ENCODE measurements at places on chromosomes 5 and 9.

DNA sequence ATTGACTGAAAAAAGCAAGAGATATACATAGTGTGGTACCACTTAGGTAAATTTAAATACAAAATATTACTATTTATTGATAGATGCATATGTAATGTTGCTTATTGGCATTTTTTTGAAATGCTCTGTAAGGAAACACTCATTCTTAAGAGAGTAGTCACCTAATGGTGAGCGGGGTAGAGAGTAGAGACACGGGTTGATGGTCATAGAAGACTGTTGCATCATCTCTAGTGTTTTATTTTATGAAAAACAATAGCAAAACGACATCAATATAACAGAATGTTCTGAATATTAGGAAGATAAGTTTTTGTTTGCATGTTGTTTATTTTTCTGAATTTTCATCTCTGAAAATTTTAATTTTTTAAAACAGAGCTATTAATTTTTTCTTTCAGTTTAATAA is 4.0 kb downstream of the SRP19 start:
- no peak for DNase-seq

DNA sequence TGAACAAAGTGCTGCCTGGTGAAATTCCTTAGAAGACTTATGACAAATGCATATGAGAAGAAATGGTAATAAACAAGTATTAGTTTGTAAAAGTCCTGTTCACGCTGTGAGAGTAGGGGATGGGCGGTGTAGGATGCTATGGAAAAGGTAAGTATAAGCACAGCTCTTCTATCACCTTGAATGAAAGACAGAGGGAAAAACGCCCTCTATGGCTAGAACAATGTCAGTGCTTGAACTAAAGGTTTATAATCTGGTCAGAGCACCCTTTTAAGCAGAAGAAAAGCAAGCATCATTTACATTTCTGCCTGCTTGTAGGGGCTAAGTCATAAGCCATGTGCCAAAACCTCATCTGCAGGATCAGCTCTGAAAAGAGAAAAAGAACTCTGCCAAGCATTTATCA is 115.2 kb downstream of the LHFPL2 start:
- peak; percentile 67 for DNase-seq

- DNase-seq = no peak
These were observed 26.2 kb upstream of the MLANA start for GRCh38 chr9:5864446-5864845.

DNA sequence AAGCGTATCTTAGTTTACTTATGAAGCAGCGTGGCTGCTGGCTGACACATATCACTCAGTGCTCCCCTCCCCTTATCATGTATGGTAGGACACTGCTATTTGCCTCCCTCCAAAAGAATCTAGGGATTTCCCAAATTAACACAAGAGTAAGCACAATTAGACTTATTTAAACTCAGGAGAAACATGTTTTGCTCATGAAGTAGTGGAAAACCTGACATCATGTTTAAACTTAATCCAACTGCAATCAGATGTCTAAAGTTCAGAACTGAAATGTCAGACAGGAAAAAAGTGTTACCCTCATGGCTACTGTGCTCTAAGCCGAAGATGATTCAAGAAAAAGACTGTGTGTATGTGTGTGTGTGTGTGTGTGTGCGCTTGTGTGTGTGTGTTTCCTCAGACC is 324.1 kb upstream of the TNC start:
- DNase-seq = no peak

- DNase-seq = no peak
These were observed 11.7 kb downstream of the PALM2AKAP2 start for GRCh38 chr9:109791747-109792146.

DNA sequence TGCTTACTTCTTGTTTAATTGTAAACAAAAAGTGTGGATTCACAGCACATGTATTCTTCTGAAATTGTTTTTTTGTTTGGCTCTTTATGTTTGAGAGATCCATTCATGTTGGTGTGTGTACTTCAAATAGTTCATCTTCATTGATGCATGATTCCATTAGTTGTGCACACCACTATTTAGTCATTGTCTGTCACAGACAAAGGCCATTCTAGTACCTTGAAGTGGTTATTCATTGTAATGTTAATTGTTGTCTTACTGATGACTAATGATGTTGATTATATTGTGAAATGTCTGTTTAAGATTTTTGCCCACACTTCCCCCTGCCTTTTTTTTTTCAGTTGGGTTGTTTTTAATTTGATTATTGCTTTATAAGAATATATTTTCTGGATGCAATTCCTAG is 391.3 kb downstream of the DIRAS2 start:
- DNase-seq = no peak

GRCh38 chr9:77028478-77028877 is 9.0 kb downstream of the FOXB2 start:
- DNase-seq = no peak

DNA sequence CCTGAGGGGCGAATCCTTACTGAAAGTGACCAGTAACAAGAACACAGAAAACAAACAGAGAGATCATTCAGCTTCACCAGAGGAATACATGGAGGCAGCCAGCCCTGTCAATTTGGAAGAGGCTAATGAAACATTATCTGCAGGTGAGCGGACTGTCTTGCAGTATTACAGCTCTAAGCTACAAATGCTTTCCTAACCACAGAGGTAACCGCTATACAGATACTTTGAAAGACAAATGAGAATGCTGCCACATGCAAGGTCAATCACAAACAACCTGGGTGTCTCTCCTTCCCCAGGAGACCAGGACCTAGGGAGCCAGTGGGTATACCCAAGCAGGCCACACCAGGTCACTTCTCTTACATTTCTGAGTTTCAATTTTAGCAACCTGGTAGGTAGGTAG is 30.2 kb downstream of the EFNA5 start:
- DNase-seq = no peak

GRCh38 chr5:61496860-61497259 is 164.8 kb downstream of the ZSWIM6 start:
- DNase-seq = no peak

GRCh38 chr5:177412603-177413233 is 3.4 kb upstream of the F12 start:
- no peak for DNase-seq
